ENCODE measurements at places on chromosomes 3 and 15.

- DNase-seq, result no peak
These were observed 2.2 kb upstream of the SLC12A8 start for GRCh38 chr3:125214738-125215137.

GRCh38 chr3:111414531-111414930 lies 127.5 kb upstream of the CD96 start:
- DNase-seq, result no peak

- no peak for DNase-seq
These were observed 27.6 kb downstream of the SLC6A6 start for GRCh38 chr3:14430053-14430452.

- DNase-seq, result no peak
These were observed 25.7 kb upstream of the PTX3 start for GRCh38 chr3:157410945-157411344.

DNA sequence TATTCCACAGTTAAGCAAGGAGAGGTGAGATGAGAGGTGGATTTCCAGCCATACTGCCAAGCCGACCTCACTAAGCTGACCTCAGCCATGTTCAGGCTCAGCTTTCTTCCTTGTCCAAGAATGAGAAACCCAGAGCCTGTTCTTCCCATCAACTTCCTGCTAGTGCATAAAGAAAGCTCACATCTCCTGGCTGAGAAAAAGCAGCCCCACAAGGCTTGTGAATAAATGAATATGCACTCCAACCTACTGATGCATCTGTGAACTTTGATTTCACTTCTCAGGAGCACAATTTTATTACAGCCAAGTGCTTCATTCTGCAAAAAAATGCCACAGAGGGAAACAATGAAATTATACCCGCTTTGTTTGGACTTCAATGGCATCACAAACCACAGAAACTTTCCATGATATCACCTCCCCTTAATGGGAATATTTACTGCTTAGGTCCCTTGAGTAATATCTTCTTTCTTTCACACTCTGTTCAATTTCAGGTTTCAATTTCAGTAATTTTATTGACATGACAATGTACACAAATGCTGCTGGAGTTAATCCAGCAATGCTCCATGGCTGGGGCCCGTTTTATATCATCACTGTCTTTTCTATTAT lies 437.0 kb upstream of the PPP2R3A start:
- no peak for DNase-seq

DNA sequence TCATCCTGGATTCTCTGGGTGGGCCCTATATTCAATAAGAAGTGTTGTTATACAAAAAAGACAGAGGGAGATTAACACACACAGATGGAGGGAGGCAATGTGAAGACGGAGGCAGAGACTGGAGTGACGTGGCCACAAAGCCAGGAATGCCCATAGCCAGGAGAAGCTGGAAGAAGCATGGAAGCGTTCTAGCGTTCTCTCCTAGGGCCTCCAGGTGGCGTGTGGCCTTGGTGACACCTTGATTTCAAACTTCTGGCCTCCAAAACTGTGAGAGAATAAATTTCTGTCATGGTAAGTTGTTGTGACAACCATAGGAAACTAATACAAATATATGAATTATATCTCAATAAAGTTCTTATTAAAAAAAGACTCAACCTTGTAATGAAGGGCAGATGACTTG lies 21.3 kb downstream of the THBS1 start:
- DNase-seq, result no peak
